ENCODE measurements at places on chromosomes 11 and 22.

GRCh38 chr22:20968281-20968977 is 1.4 kb downstream of the AIFM3 start:
- DNase-seq, result no peak

DNA sequence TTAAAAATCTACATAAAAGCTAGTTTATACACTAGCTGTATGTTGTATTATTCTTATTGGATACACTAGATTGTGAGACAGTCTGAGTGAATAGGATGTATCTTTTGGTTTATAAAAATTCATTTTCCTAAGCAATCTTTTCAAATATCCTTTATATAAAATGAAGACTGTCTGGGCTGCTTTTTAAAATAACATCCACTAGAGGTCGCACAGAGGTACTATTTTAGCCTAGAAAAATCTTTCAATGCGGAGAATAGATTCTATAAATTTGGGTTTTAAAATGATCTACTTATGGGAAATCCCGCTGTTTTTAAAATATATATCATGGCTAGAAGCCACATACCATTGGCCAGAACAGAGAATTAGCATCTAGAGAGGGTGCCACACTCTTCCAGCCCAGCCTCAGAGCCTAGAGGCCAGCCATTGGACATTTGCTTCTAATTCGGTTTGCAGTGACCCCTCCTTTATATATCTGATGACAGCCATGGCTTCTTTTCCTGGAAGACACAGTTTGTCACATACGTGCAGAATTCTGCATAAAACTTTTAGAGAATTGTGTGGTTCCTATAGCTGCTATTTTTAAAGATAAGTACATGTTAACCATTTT is 7.3 kb downstream of the C11orf97 start:
- DNase-seq, result no peak

DNA sequence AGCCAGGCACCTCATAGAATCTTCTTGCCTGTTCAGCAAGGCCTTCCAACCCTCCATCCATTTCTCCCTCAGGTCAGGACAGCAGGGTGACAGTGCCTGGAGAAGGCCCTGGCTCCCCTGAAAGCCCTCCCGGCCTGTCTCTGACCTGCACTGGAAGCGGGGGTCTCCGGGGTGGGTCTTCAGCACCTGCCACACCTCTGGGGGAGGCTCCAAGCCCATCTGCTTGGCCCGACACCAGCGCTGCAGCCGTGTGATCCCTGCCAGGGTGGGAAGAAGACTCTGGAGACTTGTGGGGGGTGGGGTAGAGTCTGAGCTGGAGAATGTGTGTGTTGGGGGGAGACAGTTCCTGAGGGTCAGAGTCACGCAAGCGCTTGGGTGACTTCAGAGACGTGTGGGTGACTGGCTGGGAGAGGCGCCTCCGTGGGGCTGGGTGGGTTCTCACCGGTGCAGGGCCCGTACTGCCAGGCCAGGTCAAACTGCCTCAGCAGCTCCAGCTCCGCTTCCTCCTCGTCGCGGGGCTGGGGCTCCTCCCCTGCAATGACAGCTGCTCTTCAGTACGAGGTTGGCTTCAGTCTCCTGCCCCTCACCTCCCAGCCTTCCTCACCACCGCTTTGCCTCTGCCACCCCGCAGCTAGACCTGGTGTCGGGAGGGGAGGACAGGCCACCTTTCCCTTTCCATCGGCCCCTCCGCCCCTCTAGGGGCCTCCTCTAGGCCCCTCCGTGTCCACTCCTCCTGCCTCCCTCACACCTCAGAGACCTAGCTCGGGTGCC is 615 bp downstream of the POLD4 start:
- DNase-seq, result no peak

DNA sequence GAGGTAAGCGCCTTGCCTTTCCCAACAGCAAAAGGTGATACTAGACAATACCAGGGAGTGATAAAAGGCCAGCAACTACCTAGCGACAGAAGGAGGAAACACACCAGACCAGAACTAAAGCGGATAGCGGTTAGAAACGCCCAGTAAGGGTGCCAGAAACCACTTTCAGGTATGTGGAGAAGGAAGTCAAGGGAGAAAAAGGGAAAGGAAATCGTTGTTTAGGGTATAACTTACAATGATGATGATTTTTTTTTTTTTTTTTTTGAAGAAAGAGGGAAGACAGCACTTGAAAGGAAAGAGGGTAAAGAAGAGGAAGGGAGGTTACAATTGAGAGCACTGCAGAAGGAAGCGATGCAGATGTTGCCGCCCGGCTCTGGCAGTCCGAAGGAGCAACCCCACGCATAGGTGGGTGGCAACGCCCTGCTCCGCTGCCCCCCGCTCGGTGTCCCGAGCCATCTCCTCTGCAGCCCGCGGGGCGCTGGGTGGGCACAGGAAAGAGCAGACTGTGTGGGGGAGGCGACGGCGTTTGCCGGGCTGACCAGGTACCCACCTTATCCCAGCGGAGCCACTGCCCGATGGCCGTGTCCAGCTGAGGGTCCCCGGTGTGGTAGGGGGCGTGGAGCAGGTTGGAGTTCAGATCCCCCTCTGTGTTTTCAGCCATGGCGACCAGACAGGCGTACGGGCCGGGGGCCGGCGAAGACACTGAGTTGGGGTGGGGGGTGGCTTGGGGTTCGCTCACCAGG is 561 bp downstream of the PGM2L1 start:
- peak; percentile 40 for DNase-seq

- DNase-seq, result no peak
These were observed 68.0 kb upstream of the PRDM11 start for GRCh38 chr11:45078236-45079074.

DNA sequence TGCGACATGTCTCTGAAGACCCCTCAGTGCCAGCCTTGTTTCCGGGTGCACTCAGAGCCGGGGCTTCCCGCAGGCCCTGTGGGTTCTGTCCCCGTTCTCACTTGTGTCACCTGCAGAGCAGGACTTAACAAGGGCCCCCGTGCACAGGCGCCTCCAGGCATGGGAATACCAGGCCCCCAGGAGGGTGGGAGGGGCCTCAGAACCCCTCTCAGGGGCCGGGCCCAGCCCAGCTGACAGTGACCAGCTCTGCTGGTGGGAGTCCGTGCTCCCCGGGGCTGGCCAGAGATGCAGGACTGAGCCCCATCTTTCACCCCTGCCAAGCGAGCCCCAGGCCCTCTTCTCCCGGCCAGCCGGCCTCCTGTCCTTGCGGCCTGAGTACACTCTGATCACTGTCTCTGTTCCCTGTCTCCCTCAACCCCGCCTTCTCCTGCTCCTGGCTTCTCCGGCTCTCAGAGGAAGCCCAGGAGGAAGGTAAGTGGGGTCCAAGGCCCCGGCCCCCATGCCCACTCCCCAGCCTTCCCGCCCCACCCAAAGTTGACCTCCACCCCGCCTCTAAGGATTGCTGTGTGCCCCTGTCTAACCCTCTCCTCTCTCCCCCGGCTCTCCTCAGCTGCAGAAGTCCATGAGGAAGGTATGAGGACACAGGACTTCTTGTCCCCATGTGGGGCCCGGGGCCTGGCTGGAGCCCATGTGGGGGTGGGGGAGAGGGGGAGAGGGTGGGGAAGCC is 5.3 kb downstream of the TNNT3 start:
- DNase-seq, result no peak

DNA sequence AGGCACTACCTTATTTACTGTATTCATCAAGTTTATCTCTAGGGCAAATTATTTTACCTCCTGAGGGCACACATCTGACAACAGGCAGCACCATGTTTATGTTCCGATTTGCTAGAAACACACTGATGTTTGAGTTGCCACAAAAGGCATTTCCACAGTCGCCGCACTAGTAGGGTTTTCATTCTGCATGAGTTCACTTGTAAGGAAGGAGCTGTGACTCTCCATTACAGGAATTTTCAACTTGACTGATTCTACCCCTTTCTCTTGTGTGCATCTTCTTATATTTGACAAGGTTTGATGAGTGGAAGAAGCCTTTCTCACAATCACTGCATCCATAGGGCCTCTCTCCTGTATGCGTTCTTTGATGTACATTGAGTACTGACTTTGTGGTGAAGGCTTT is 455.9 kb upstream of the CNTN5 start:
- DNase-seq, result no peak

GRCh38 chr11:28461846-28462245 is 353.7 kb downstream of the METTL15 start:
- no peak for DNase-seq

- DNase-seq, result no peak
These were observed 1089.3 kb downstream of the FAM181B start for GRCh38 chr11:81644239-81644840.

- DNase-seq, result no peak
These were observed 404.5 kb downstream of the INSC start for GRCh38 chr11:15519124-15519791.

GRCh38 chr22:39234867-39235687 is 9.7 kb downstream of the PDGFB start:
- no peak for DNase-seq

GRCh38 chr11:36453678-36454077 is 56.4 kb downstream of the TRAF6 start:
- DNase-seq, result no peak

- DNase-seq, result no peak
These were observed 157.0 kb upstream of the TIMP3 start for GRCh38 chr22:32644252-32645100.

- DNase-seq, result no peak
These were observed 83.3 kb upstream of the PICALM start for GRCh38 chr11:86152006-86152862.

DNA sequence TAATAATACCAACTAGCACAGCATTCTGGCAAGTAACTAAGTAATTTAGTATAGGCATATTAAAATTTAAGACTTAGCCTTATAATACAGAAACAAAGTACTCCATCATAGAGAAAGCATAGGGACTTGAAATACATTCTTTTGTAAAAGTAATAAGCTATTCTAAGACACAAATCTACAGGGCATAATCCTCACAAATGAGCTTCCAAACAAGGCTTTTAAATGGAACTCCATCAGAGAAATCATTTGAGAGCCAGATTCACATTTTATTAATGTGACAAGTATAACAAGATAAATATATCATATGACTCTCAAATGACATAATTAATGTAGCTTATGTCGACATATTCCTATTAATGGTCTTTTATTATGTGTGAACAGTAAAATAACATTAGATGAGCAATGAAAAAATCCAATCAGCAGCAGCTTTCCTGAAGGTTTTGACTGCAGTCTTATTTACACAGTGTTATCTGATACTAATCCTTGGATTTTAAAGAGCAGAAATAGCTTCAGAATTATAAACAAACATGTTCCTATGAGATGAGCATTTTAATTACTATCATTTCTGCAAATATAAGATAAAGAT is 241.4 kb downstream of the TTC28 start:
- DNase-seq, result no peak

GRCh38 chr22:36734171-36735058 is 30.9 kb upstream of the CACNG2 start:
- no peak for DNase-seq

DNA sequence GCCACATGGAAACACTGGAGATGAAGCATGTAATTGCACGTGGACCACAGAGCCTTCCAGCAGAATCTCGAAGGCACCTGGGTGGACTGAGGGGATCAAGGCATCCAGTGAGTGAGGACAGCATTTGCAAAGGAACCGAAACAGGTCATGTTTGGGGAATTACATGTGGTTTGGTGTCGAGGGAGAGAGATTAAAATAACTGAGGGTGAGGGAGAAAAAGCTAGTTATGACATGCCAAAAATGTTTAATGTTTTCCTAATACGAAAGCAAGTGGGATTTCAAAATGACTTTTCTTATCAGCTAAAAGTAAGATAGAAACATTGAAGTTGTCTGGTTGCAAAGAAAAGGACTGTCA is 157.1 kb downstream of the BLID start:
- no peak for DNase-seq

DNA sequence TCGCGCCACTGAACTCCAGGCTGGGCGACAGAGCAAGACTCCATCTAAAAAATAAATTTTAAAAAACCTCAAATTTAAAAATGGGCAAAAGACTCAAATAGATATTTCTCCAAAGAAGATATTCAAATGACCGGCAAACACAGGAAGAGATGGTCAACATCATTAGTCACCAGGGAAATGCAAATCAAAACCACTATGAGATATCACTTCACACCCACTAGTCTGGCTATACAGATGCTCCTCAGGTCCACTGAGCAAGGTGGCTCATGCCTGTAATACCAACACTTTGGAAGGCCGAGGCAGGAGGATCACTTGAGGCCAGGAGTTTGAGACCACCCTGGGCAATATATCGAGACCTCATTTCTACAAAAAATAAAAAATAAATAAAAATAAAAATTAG is 43.3 kb upstream of the SLC35C1 start:
- DNase-seq, result no peak

GRCh38 chr22:40399621-40400020 is 29.2 kb downstream of the SGSM3 start:
- no peak for DNase-seq

DNA sequence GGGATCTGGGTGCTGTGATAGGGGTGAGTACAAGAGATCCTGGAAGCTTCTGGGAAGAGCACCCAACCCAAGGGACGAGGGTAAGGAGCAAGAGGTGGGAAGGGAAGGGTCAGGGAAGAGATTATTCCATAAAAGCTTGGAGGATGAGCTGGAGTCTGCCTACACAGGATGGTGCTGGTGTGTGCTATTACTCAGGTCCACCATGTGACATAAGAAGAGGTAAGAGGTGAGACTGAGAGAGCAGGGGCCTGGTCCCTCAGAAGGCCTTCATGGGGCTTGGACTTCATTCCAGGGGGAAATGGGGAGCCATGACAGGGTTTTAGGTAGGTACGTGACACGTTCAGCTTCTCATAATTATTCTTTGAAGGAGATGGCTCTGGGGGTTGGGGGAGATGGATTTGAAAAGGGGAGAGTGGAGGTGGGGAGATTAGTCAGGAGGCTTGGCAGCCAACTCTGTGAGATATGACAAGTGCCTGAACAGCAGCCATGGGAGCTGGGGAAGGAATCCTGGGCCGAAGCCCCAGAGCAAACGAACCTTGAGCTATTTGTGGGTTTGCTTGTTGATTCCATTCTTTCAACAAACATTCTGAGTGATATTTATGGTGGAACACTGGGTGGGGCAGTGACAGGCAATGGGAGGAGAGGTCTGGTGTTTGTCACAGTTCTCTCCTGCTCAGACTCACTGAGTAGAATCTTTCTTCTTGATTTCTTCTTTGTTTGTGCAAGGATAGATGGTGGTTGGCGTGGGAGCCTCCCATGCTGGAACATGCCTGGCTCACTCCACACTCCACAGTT is 11.2 kb upstream of the NCAM1 start:
- no peak for DNase-seq

- no peak for DNase-seq
These were observed 333.9 kb downstream of the METTL15 start for GRCh38 chr11:28442131-28442530.

GRCh38 chr11:19092342-19092741 is 24.6 kb upstream of the ZDHHC13 start:
- no peak for DNase-seq

GRCh38 chr11:14370496-14370895 is 11.5 kb upstream of the RRAS2 start:
- DNase-seq, result no peak

- no peak for DNase-seq
These were observed 614.6 kb downstream of the TBC1D22A start for GRCh38 chr22:47376901-47377505.

GRCh38 chr11:72491001-72491400 is 56.7 kb upstream of the CLPB start:
- no peak for DNase-seq

Data from DMS79 (cell line).